CD4-positive, alpha-beta T cell treated with Interleukin-15 for 1 hour (primary cell): ENCODE measurements at places on chromosomes 12 and 14.

GRCh38 chr12:94121886-94122285 lies 26.5 kb upstream of the PLXNC1 start:
- no peak for DNase-seq

GRCh38 chr14:94269156-94269555 lies 23.9 kb downstream of the SERPINA10 start:
- DNase-seq: no peak

DNA sequence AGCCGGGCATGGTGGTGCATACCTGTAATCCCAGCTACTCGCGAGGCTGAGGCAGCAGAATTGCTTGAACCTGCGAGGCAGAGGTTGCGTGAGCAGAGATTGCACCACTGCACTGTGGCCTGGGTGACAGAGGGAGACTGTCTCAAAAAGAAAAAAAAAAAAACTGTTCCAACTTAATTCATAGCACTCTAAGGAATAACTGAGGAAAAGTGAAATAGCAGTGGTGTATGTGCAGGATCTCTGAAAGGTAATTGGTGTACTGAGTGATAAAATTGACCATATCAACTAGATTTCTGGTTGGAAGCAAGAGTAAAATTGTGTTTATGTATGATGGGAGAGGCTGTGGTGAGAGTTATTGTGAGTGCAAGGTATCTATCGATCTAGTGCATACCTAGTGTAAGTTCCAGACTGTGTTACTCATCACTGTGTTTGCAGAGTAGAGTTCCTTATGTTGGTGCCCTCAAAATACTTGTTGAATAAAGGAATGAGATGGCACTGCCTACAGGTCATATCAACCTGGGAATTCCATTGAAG lies 6.3 kb downstream of the CAND1 start:
- no peak for DNase-seq

GRCh38 chr12:27331927-27332324 lies 710 bp upstream of the BMAL2 start:
- no peak for DNase-seq

DNA sequence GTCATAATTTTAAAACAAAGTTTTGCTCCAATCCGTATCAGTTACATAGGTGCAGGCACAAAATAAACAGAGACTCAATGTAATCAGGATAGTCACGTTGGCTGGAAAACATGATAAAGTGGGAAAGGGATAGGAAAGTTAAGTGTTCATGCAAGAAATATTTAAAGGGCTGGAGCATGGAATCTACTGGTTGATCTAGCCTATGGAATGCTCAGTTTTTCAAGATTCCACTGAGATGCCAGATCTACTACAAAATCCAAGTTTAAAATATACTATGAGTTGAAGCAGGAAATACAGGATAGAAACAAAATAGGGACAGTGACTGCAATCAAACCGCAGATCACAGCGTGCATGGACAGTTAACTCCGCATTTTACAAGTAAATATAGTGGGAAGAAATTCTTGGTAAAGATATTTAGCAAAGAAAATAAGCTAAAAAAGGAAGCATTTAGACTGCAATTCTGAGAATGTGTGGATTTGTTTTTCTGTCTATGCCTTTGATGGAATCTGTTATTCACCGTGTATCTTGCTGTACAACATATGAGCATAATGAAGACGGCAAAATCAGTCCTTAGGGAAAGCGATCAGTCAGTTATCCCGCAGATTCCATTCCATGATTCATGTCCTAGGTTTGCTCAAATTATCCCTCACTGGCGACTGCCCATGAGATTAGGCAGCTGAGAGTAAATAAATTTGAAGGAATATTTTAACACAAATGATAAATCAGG lies 1044.3 kb downstream of the FLRT2 start:
- DNase-seq: no peak
